ENCODE measurements at places on chromosomes 7 and 10. TPM values are rescaled to one million over a fixed set of nuclear protein-coding genes. Genes with fewer than 3 reads are reported as not detected.

Gene CFAP46
- 0.81 TPM for total RNA-seq

Gene ATG9B
- total RNA-seq: 0.16 TPM

Gene TMEM184A
- total RNA-seq: not detected

Gene CALCR
- total RNA-seq: not detected

Gene GPR85
- total RNA-seq: not detected

Gene SDK1
- 0.72 TPM for total RNA-seq

Gene CCAR1
- total RNA-seq: 20.0 TPM

Gene ANKRD61
- not detected for total RNA-seq

Gene GOLGA7B
- not detected for total RNA-seq

Gene PTPN20
- not detected for total RNA-seq

Gene SPDYE2B
- not detected for total RNA-seq

Gene MLXIPL
- 1.5 TPM for total RNA-seq

Gene SLC39A12
- total RNA-seq: not detected

Gene AGMO
- total RNA-seq: 0.54 TPM

Gene XRCC2
- total RNA-seq: 0.81 TPM

Gene SFTPA1
- total RNA-seq: not detected

Gene DDC
- not detected for total RNA-seq

Gene ARMS2
- not detected for total RNA-seq

Gene CYP26A1
- not detected for total RNA-seq

Gene CYP3A4
- total RNA-seq: not detected

Gene UBTD1
- 36.5 TPM for total RNA-seq

Gene ZEB1
- total RNA-seq: 20.2 TPM

Gene RPP38
- 19.3 TPM for total RNA-seq

Gene CCDC136
- 0.18 TPM for total RNA-seq

Gene FAM25G
- not detected for total RNA-seq

Gene TMEM213
- not detected for total RNA-seq

Gene PAX4
- total RNA-seq: not detected

Gene FGFBP3
- not detected for total RNA-seq

Gene PAPSS2
- 220 TPM for total RNA-seq

Gene PALD1
- 5.3 TPM for total RNA-seq

Gene ZPBP
- not detected for total RNA-seq

Gene CISD1
- total RNA-seq: 30.0 TPM

Gene ZP3
- 0.54 TPM for total RNA-seq

Gene MRPS17
- 11.6 TPM for total RNA-seq

Gene HIF1AN
- 4.3 TPM for total RNA-seq

Gene PDZD7
- total RNA-seq: 1.3 TPM

Gene LRRC18
- total RNA-seq: not detected

Gene NAT16
- not detected for total RNA-seq
